AG08396 (cell line): ENCODE measurements at places on chromosomes 4 and X.

DNA sequence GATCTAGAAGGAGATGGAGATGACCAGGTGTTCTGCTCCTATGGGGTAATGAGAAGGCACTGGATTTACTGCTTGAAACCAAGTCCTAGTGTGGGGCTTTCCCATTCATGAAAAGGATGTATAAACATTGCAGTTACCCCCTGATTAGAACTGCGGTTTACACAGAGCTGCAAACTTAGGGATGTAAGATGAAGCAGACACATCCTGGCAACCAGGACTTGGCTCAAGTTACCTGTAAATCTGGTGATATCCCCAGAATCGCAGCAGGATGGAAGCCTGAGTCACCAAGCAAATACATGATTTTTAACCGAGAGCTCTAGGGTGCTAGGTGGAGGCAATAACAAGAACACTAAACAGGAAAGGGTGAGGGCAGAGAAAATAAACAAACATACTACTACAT, 178.6 kb upstream of the MAMLD1 start:
- DNase-seq = no peak

- no peak for DNase-seq
Observed at GRCh38 chr4:60133375-60133774, 1066.8 kb upstream of the ADGRL3 start.

DNA sequence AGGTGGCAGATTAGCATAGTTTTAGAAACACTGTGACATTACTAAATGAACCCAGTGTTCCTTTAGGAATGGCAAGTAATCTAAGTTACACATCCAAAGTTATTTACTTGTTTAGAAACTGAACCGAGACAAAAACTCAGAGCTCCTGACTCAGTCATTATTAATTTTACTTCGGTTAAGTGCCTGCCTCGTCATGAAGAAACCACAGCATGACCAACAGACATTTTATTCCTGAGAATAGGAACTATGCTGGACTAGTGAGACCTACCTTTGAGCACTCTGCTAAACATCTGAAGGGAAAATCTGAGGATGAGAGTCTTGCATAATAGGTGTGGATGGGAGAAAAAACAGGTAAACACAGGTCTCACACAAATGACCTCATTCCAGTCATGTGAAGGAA, 2.5 kb downstream of the BEX1 start:
- DNase-seq = no peak

- DNase-seq = no peak
Observed at GRCh38 chrX:139924069-139924695, 8.7 kb downstream of the ATP11C start.

DNA sequence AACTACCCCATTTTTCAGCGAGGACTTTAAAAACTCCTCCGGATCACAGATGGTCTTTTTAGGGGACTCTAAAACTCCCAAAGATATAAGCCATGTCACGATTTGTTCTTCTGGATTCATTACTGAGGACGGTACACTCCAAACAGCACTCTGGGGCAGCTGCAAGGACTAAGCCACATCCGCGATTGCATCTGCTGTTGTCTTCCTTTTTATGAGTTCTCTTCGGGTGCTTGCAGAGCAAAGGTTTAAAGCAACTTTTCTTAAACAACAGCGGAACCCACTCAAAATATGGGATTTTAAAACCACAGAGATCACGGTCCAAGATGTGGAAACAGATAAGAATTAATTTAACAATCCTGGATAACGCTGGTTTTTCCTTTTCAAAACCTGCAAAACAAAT, at the start of gene ARHGEF6:
TSS of gene ARHGEF6 (minus strand) at position 170 of the 400 bp plus-strand sequence. CDS start at position 120, 50 bp downstream.
- no peak for DNase-seq

GRCh38 chr4:2320152-2320551, 58.2 kb upstream of the MXD4 start:
- no peak for DNase-seq

DNA sequence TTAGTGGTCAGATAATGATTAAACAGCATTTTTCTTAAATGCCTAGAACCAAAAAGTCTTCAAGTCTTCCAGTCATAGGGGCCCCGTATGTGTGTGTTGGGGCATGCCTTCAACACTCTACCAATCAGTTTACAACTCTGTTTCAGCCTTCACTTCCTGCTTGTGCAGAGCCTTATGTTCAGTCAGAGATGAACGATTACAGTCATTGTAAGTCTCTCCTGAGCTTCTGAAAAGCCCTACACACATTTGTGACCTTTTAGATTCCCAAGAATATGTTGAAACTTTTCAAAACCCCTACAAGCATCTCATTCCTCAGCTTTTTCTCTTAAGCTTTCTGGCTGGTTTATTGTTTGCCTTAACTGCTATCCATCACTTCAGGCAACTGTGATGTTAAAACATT, 591.2 kb downstream of the ZNF674 start:
- no peak for DNase-seq

DNA sequence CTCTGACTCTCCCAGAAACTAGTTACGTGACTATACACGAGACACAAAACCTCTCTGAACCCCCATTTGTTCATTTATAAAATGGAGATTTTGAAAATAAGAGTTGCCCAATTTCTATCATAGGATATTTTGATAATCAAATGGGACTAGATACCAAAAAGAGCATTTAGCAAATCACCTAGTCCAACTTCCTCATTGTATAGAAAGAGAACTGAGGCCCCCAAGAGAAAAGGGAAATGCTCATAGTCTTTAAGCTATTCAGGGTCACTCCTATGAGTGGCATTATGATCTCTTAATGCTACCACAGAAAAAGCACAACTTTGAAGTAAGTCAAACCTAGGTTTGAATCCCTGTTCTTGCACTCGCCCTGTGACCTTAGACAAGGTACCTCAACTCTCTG, 62.7 kb downstream of the BMP15 start:
- no peak for DNase-seq

GRCh38 chrX:86455495-86455894, 307.2 kb downstream of the DACH2 start:
- DNase-seq = no peak

- DNase-seq = no peak
Observed at GRCh38 chr4:76381986-76382385, 39.0 kb downstream of the CCDC158 start.

DNA sequence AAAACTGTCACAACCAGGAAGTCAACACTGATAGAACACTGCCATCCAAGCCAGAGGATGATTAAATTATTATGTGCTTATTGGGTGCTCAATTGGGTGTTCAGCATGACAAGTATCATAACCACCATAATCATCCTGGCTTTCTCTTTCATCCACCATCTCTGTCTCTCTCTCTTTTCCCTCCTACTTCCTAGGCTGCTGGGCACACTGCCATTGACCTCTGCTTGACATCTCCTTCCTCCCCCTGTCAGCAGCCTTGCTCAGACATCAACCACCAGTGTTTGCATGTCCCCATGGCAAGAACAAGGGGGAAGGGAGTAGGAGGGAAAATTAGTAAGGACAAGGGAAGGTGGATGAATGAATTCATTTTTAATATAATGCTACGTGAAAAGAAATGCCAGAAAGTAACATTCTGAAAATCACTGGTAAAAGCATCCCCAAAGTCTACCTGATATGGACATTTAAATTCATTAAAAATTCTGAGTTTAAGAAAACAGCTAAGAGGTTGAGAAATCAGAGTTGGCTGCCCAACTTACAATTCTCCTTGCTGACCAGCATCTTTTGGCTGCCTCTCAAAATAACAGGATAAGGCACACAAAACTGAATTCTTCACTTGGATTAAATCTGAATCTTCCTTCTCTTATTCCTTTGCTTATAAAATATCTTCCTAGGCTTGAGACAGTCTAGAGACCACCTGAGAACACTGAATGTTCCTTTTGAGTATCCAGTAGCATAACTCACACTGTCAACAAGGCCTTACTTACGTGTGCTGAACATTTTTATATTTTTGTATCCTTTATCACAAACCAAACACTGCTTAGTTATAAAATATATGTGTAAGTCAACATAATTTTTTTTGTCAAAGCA, 48.5 kb downstream of the SNCA start:
- no peak for DNase-seq
